Adrenal gland (tissue), 19 donors: ENCODE measurements at places on chromosomes 2 and 18. TPM values are rescaled to one million over a fixed set of nuclear protein-coding genes. Genes with fewer than 3 reads are reported as not detected.

DNA sequence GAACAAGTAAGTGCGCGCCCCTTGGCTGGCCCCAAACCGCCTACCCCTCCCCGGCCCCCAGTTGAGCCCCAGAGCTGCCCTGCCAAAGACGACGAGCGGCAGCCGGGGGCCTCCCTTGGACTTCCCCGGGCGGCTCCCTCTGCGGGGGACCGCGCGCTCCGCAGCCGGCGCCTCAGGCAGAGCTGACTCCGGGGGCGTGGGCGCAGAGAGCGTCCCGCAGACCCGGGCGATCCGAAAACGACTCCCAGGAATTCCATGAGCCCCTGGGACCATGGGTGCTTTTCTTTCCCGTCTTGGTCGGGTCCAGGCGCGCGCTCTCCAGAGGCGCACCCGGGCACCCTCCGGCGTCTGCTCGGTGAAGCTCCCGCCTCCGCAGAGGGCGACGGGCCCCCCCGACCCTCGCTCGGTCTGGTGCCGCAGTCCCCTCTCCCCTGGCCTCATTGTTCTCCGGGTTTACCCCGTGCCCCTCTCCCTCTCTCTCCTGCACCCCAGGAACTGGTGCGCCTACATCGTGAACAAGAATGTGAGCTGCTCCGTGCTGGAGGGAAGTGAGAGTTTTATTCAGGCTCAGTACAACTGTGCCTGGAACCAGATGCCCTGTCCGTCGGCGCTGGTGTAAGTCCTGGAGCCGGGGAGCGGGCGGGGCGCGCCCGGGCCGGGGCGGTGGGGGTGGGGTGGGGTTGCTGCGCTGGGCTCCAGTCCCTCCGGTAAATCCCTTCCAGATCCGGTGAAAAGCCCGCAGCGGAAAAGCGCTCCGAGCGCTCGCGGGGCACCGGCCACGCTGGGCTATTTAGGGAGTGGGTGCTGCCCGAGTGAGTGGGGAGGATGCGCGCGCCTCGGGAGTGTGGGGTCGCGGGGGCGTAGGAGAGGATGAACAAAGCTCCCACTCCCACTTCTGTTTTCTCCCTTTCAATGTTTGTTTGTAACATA, 776 bp downstream of the EMILIN2 start:
- H3K4me1 ChIP-seq: peaks cover 11% of the 10 kb centered on the region
- no peak overlapping the region for H3K4me3 ChIP-seq
- H3K27me3 ChIP-seq: peaks cover 35% of the 10 kb centered on the region
- peak overlapping the region; percentile 57 for H3K27ac ChIP-seq

- H3K36me3 ChIP-seq: no peaks in the 10 kb centered on the region
- no peak overlapping the region for H3K4me3 ChIP-seq
- H3K27me3 ChIP-seq: peaks cover 16% of the 10 kb centered on the region
- no peaks in the 10 kb centered on the region for H3K4me1 ChIP-seq
- no peak for DNase-seq
Observed at GRCh38 chr18:47593744-47594472, 336.6 kb downstream of the SMAD2 start.

DNA sequence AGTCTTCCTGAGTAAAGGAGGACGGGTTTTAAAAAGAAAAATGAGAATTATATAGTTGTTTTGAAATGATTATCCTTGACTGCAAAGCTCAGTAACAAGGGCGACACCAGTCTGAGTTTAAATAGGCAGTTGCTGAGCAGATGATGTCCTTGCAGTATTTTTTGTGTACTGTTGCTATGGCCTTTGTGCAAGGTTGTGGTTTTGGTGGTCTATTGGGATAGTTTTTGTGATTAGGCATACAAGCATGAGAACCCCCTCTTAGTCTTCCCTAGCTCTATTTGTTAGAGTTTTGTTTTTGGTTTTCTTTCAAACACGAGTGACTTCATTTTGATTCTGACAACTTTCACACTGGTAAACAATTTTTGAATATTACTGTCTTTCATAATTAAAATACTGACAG, 64.1 kb downstream of the TAF4B start:
- DNase-seq: no peak
- peaks cover 7% of the 10 kb centered on the region for H3K4me1 ChIP-seq
- no peaks in the 10 kb centered on the region for H3K27me3 ChIP-seq
- H3K36me3 ChIP-seq: no peaks in the 10 kb centered on the region
- H3K4me3 ChIP-seq: no peak overlapping the region

- no peak overlapping the region for H3K27ac ChIP-seq
- H3K4me1 ChIP-seq: peaks cover 9% of the 10 kb centered on the region
- peak; percentile 55 for DNase-seq
- no peaks in the 10 kb centered on the region for H3K27me3 ChIP-seq
- H3K4me3 ChIP-seq: no peak overlapping the region
- H3K36me3 ChIP-seq: no peaks in the 10 kb centered on the region
Observed at GRCh38 chr2:237766340-237766739, 32.2 kb upstream of the RBM44 start.

DNA sequence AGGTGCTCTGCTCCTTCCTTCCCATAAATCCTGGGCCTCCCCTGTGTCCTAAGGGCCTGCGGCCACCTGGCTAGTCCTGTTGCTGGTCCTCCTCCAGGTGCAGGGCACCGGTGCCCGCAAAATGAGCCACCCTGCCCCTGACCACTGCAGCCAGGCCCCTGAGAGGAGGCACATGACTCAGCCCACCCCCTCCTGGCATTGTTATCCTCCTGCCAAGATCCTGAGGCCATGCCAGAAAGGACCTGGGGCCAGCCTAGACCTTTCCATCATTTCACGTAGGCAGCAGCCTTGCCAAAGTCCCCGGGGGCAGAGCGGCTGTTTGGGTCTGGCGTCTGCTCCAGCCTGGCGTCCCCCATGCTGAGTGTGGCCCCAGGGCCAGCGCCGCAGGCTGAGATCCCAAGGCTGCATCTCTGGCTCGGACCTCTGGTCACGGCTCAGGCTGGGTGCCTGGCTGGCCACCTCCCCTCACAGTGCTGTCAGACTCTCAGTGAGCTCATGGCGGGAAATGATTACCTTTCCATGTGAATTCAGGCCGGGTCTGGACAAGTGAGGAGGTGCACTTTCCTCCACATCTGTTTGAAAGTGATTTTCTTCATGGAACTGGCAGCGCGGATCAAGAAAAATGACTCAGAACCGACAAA, 81.0 kb downstream of the NDUFA10 start:
- DNase-seq: no peak
- H3K27ac ChIP-seq: no peak overlapping the region
- no peaks in the 10 kb centered on the region for H3K27me3 ChIP-seq
- H3K4me3 ChIP-seq: no peak overlapping the region

DNA sequence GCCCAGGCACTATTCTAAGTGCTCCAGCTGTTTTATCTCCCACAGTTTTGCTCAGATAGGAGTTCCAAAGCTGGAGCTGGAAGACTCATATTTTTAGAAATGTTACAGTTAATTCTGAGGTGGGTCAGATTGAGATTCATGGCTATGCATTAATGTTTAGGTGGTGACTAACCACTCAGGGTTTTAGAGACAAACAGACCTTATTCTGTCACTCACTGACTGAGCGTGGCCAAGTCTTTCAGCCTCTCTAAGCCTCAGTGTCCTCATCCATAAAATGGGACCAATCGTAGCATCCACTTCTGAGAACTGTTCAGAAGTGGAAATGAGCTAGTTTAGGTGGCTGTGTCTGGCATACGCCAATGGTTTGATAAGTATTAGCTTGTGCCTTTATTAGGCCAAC, 4.3 kb upstream of the CASP8 start:
- H3K27me3 ChIP-seq: no peaks in the 10 kb centered on the region
- H3K27ac ChIP-seq: no peak overlapping the region
- no peak for DNase-seq
- no peak overlapping the region for H3K4me3 ChIP-seq
- H3K4me1 ChIP-seq: peaks cover 32% of the 10 kb centered on the region

- peak overlapping the region; percentile 16 for H3K27ac ChIP-seq
- no peak overlapping the region for H3K4me3 ChIP-seq
Observed at GRCh38 chr2:207154556-207155510, 10.9 kb downstream of the KLF7 start.

- H3K4me3 ChIP-seq: no peak overlapping the region
- no peak for DNase-seq
- peaks cover 6% of the 10 kb centered on the region for H3K36me3 ChIP-seq
- no peak overlapping the region for H3K27ac ChIP-seq
- H3K27me3 ChIP-seq: no peaks in the 10 kb centered on the region
Observed at GRCh38 chr2:109368798-109369197, 239.8 kb downstream of the SH3RF3 start.

DNA sequence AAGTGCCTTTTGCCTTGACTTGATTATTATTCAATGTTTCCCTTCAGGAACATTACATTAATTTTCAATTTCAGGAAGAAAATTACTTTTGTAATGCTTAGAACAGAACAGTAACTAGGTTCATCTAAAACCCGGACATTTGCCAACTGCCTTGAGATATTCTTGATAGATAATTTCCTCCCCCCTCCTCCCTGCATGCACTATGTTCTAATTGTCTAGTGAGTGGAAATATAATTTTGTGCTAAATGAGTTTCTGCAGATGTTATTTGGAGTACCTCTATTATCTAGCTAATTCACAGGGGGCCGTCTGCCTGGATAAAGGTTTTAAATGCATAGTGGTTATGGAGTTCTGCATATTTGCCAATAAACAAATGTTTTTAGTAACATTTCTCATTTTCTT, 200.3 kb upstream of the SLC39A10 start:
- no peaks in the 10 kb centered on the region for H3K27me3 ChIP-seq
- H3K4me3 ChIP-seq: no peak overlapping the region
- no peak overlapping the region for H3K27ac ChIP-seq
- no peaks in the 10 kb centered on the region for H3K4me1 ChIP-seq
- DNase-seq: no peak
- no peaks in the 10 kb centered on the region for H3K36me3 ChIP-seq

GRCh38 chr2:190519975-190520767, 14.4 kb downstream of the NEMP2 start:
- DNase-seq: no peak
- H3K36me3 ChIP-seq: no peaks in the 10 kb centered on the region

DNA sequence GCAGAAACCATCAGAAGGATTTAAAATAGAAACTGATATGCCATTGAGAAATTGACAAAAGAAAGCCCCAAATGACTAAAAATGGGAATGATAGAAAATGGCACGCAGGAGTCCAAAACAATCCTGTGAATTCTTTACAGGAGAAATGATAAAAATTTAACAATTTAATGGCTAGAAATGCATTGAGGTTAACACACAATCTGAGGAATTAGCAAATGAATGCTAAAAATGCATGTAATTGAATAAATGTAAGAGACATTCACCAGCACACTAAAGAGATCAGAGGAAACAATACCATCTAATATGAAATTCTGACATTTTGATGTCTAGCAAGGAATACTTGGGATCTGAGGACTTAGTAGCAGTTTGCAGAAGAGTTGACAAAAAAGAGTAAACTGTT, 37.0 kb downstream of the MARCHF4 start:
- no peak for DNase-seq
- no peaks in the 10 kb centered on the region for H3K27me3 ChIP-seq
- H3K4me1 ChIP-seq: no peaks in the 10 kb centered on the region
- no peak overlapping the region for H3K4me3 ChIP-seq
- no peak overlapping the region for H3K27ac ChIP-seq

DNA sequence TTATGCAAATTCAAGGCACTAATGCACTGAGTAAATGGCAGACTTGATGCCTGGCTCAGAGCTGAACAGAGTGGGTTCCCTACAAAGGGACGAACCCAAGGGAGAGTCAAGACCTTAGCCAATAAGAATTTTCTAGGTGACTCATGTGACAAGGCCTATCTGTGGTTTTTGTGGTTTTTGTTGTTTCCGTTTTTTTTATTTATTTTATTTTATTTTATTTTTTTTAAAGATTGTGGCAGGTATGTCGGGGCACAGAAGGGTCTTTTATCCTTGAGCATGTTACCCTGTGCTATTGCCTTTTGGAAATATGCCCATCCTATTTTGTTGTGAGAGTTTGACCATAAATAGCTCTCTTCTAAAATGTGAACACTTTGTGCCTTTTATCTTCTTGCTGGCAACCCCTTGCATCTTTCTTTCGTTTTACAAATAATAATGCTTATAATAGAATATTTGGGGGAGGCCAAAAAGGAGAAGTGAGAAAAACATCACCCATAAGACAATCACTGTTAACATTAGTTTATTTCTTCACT, 113.4 kb upstream of the AQP4 start:
- H3K4me3 ChIP-seq: no peak overlapping the region
- no peak overlapping the region for H3K27ac ChIP-seq
- no peak for DNase-seq
- no peaks in the 10 kb centered on the region for H3K4me1 ChIP-seq
- no peaks in the 10 kb centered on the region for H3K36me3 ChIP-seq

- peak overlapping the region; percentile 86 for H3K27ac ChIP-seq
- DNase-seq: no peak
- no peaks in the 10 kb centered on the region for H3K27me3 ChIP-seq
- no peaks in the 10 kb centered on the region for H3K36me3 ChIP-seq
- no peak overlapping the region for H3K4me3 ChIP-seq
Observed at GRCh38 chr2:54617409-54617808, 106.1 kb upstream of the EML6 start.

DNA sequence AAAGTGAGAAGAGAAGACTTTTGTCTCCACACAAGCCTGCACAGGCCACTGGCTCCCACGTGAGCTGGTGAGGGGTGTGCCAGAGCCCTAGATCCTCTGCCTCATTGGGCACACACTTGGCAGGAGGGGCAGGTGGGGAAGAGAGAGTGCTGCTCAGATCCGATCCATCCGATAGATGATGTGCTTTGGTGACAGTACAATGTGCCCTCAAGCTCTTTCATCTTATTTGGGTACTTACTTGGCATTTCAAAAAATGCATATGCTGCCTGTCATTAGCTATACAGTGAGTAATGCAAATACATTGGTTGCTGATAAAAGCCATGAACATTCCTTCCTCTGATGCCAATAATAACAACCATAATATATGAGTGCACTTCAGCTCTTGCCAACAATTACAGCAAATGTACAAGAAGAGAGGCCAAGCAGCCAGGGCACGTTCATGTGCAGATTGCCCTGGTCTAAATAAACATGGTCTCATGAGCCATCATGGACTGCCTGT, 255.3 kb downstream of the VAPA start:
- no peak for DNase-seq
- no peaks in the 10 kb centered on the region for H3K36me3 ChIP-seq
- no peak overlapping the region for H3K4me3 ChIP-seq

GRCh38 chr2:161420406-161421074, 4.4 kb downstream of the TBR1 start:
- peaks cover 98% of the 10 kb centered on the region for H3K27me3 ChIP-seq
- H3K36me3 ChIP-seq: no peaks in the 10 kb centered on the region
- no peaks in the 10 kb centered on the region for H3K4me1 ChIP-seq

The ABCA12 gene
- total RNA-seq: not detected

The EMILIN1 gene
- total RNA-seq: 17.7 TPM

The GCG gene
- total RNA-seq: not detected

The IL37 gene
- total RNA-seq: 0.33 TPM

The ALPP gene
- not detected for total RNA-seq

The PLEK gene
- total RNA-seq: 11.2 TPM

The LYPD6 gene
- not detected for total RNA-seq

The THUMPD2 gene
- total RNA-seq: 3.0 TPM

The CNDP1 gene
- total RNA-seq: not detected

The GPR75 gene
- 4.1 TPM for total RNA-seq

The LRRTM1 gene
- 1.3 TPM for total RNA-seq

The ATP6V1C2 gene
- total RNA-seq: 1.4 TPM

The MIB1 gene
- total RNA-seq: 20.2 TPM

The UGT1A5 gene
- not detected for total RNA-seq

The AQP12A gene
- not detected for total RNA-seq

The CYRIA gene
- total RNA-seq: 16.6 TPM

The PAIP2B gene
- 4.1 TPM for total RNA-seq
